ENCODE measurements at places on chromosomes 1 and 21.

- no peak for DNase-seq
Measured at GRCh38 chr1:92882819-92883218, 51.0 kb downstream of the RPL5 start.

DNA sequence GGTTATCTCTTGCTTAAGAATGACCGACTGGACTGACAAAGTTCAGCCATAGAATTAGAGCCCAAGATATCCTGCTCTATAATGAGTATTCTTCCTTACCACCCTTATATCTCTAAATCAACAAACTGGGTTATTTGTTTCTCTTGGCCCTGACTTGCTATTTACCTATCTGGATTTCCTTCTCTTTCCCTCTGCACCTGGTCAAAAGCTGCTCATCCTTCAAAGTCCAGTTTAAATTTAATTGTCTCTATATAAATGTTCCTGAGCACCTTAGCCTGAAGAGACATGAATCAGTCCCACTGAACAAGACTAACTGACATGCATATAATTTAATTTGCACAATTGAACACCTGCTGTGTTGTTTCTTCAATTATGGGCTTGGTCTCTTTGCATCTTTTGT is 127.1 kb upstream of the KCNJ15 start:
- DNase-seq: no peak

- no peak for DNase-seq
Measured at GRCh38 chr1:78289603-78290002, 201.2 kb upstream of the PTGFR start.

DNA sequence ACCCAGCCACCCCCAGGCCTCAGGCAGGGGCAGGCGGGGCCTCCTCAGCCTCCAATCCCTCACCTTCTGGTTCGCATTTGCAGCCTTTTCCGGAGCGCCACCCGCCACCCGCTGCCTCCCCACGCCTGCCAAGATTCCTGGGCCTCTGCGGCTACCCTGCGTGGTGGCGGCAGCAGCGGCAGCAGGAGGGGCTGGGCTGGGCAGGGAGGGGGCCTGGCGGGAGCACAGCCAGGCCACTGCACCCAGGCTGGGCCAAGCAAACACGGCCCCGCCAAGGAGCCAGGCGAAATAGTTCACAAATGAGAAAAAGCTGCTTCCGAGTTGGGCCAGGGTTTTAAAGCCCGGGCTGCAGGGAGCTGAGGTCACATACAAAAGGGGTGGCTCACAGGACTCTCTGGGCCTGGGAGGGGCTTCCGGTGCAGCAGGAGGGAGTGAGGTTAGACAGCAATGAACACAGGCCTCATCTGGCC is 9.8 kb downstream of the COL8A2 start:
- DNase-seq: no peak

DNA sequence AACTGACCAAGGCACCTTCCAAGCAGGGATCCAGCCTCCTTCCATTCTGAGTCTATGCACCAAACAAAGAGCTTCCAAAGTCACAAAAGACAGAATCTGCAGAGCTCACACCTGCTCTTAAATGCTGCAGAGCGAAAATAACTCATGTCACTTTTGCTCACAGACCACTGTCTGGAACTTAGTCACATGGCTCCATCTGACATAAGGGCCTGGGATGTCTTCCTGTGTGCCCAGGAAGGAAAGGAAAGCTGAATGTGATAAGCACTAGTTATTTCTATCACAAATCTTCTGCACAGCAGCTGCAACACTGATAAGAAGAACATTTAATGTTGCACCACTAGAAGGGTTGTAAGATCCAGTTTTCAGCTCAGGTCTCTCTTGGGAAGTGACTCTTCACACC is 39.5 kb upstream of the SGIP1 start:
- no peak for DNase-seq

DNA sequence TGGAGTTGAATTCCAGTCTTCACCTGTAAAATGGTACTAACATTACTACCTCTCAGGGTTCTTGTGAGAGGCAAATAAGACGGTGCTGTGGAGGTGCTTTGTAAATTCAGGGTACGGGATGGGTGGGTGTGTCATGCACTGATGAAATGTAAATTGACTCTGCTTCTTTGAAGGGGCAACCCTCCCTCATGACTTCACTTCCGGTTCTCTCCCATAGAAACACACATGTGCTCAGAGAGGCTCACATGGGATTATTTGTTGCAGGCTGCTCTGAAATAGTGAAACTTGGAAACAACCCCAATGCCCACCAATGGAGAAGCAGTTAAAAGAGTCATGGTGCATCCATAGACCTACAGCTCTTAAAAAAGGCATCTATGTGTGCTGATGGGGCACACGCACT is 44.9 kb upstream of the SCMH1 start:
- no peak for DNase-seq

GRCh38 chr1:157025385-157025784 is 20.2 kb downstream of the ARHGEF11 start:
- no peak for DNase-seq

DNA sequence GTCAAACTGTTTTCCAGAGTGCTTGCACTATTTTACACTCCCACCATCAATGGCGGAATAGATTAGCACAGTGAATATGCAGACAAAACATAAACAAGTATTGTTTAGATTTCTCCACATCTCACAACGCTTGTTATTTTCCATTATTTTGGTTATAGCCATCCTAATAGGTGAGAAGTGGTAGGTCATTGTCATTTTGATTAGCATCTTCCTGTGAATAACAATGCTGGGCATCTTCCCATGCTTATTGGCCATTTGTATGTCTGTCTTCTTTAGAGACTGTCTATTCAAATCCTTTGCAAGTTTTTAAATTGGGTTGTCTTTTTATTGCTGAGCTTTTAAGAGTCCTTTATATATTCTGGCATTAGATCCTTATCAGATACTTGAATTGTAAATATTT is 54.7 kb downstream of the LRRC71 start:
- no peak for DNase-seq

- DNase-seq: no peak
Measured at GRCh38 chr21:44967082-44968047, 27.5 kb downstream of the SLX9 start.

DNA sequence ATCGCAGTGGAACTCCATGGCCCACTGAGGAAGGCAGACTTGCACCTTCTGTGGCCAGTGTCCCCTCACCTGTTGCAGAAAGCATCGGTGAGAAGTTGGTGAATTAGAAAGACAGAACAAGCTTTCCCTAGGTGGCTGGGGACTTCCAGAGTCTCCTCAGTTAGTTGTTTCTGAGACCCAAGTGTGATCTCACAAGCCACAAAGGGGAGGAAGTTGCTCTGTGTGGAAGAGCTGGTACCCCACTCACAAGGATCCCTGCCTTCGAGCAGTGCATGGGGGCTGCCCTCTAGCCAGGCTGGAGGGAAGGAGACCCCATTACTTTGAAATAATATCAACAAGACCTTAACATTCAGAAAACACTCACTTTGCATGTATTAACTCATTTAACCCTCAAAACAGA is 2.1 kb downstream of the PRELP start:
- DNase-seq: no peak

DNA sequence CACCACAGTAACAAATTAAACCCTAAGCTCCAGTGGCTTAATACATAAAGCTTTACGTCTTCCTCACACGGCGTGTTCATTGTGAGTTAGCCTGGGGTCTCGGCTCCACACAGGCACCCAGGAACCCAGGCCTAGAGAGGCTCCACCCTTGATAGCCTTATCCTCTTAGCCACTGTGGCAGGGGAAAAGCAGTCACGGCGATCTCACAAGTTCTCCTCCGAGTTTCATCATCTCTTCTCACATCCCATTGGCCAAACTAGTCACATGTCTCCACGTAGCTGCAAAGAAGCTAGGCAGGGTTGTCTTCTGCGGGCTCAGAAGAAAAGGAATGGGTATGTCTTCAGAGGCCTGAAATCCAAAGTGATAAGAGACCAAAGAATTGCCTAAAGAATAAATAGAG is 122.3 kb upstream of the GRIK3 start:
- no peak for DNase-seq
